Upper lobe of right lung (tissue), 1 donor: ENCODE measurements at places on chromosomes 1 and 21.
A peak's percentile ranks its signal among the peaks of the same experiment; 100 is the strongest.

GRCh38 chr1:64743954-64744491, 852 bp upstream of the RAVER2 start:
- DNase-seq = no peak

- DNase-seq = no peak
Observed at GRCh38 chr1:201307231-201307630, 23.9 kb downstream of the PKP1 start.

- DNase-seq = no peak
Observed at GRCh38 chr1:192724670-192725069, 84.2 kb upstream of the RGS2 start.

DNA sequence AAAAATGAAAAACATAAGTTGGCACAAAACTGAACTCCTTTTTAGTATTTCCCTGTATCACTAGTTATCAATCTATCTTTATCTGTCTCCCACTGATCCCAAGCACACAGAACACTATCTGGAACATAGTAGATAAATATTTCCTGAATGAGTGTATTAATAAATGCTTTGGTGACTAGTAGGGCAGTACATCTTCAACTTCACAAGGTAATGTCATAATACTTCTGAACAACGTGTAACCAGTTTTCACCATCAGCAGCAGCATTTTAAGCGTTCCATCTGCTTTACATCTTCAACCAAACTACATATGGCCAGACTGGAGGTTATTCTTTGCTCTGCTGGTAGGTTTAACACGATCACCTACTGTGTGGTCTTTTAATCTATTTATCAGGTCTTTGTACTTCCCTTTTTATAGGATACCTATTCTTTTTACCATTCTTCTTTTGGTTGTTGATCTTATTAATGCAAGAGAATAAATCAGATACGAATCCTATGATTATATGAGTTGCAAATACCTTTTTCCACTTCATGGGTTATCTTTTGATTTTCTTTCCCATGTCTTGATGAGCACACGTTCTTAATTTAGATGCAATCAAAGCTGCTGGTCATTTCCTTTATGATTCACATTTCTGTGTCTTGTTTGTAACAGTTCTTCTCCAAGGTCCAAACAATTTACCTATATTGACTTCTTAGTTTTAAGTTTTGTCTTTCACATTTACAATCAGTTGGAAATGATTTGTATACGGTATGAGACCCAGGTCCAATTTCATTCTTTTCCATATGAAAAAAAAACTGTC, 16.3 kb downstream of the GPBP1L1 start:
- DNase-seq = no peak

DNA sequence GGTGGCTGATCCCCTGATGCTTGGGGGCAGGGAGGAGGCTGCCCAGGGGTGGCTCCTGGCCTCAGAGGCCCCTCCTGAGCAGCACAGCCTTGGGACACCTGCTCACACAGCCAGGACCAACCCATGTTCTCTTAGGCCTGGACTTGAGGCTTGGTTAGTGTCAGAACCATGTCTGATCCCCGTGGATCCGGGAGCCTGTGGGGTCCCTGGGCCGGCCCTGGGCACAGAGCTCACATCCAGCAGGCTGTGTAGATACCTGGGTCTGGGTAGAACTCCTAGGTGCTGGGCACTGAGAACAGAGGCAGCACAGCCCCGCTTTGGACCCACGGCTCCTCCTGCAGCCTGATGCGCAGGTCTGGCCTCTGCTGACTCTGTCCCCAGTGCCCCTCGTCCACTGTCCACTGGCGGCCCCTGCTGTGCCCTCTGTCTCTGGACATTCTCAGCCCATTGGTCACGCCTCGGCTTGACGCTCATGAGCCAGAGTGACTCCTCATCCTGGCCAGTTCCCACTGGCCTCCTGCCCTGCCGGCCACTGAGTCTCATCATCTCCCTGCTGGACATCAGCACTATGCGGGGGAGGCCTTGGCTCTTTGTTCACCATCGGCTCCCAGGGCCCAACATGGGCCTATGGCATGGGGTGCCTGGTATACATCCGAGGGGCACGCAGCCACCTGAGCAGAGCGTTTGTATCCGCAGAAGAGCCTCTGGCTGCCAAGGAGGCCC, 70.2 kb downstream of the TRIM11 start:
- peak; percentile 47 for DNase-seq

DNA sequence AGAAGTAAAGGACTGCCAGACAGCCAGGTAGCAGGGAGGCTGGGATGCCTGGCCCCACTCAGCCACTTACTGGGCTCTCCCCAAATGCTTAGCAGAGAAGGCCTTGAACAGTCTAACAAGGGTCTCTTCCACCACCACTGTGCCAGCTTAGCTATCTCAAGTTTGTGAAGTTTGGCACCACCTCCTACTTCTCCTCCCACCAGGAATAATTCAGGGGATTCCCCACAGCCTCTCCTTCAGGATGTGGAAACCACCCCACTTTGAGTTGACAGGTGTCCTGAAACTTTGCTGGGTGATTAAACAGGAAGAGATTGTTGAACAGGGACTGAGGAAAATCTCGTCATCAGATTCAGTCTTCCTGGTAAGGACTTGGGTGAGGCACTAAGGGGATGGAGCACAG, 59.4 kb upstream of the ATP1B1 start:
- no peak for DNase-seq

DNA sequence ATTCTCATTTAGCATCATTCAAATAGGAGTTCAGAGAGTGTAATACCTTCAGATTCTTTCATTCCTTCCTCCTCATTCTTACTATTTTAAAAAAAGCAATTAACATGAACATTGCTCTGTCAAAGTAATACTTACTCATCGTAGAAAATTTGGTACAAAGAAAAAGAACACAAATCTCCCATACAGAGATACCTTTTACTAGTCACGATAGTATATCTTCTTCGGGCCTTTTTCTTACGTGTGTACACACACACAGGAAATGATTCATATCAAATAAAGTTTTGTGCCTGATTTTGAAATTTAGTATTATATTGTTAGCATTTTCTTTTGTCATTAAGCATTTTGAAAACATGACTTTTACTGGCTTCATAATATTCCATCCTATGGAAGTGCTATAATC, 52.9 kb downstream of the NCF2 start:
- DNase-seq = no peak
